ENCODE measurements at places on chromosomes 3 and 15.

- DNase-seq, result no peak
These were observed 228.8 kb upstream of the P2RY1 start for GRCh38 chr3:152606146-152606545.

- DNase-seq, result no peak
These were observed 642.4 kb downstream of the GOLGA6L6 start for GRCh38 chr15:19899021-19899824.

DNA sequence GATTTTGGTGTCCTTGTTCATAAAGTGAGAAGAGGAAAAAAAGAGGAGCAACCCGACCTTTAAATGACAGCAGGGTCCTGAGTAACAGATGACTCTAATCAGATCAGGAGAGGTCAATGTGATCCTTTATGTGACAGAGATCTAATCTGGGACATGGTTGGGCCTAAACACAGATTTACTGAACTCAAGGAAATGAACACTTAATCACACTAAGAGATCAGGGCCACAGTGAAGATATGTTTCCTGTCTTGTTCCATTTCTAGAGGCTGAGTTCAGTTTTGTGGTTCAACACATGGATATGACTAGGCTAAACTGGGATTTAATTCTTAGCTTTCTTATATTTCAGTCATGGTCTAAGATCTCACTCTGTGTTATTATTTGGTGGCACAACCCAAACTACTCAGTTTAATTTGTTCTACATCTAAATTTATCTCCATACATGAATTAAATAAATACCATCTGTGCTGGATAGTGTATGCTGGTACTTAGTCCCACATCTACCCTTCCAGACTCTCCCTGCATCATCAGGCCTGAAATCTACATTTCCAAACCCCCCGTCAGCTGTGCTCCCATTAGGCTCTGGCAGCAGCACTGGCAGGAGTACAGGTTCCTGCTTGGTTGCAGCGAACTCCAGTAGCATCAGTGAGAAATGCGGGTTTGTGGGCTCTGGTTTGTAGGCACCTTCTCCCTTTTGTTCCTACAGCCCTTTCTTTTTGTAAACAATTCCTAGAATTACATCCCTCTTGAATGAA lies 22.6 kb downstream of the SFMBT1 start:
- no peak for DNase-seq

GRCh38 chr3:191740712-191741111 lies 279.7 kb downstream of the PYDC2 start:
- DNase-seq, result no peak

GRCh38 chr3:6354653-6355052 lies 506.3 kb upstream of the GRM7 start:
- no peak for DNase-seq

DNA sequence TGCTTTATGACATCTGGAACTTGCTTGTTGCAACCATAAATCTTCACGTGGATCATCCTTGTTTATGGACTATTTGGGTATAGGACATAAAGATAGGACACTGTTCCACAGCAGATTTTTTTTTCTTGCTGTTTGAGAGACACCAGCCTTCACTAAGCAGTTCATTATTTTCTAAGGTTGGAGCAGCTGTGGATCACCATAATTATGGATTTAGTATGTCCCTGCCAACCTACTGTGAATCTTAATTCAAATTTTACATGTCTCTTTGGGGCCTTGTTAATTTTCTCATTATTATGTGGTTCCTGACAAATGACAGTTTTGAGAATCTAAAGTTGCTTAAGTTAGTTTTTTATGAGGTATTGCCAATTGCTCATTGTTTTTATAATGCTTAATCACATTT lies 161.2 kb downstream of the B3GALNT1 start:
- no peak for DNase-seq

- no peak for DNase-seq
These were observed 22.2 kb downstream of the MESD start for GRCh38 chr15:80967451-80967850.

DNA sequence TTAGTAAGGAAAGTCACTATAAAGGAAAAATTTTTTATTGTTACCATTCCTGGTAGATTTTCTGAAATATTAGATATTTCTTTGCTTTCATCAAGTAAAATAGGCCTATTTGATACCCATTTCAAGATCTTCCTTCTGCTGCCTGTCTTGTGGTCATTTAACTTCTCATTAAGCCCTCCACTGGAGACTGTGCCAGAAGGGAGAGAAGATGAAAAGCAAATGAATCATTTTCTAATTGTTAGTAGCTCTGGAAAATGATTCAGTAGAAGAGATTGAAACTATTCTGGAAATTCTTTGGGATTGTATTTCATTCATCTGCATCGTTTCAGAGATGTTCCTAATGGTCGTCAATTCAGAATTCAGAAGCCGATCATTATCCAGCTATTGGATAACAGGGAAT lies 3.2 kb downstream of the KCTD6 start:
- DNase-seq, result no peak
